Endothelial cell of umbilical vein (primary cell): ENCODE measurements at places on chromosomes 3 and 15. TPM values are rescaled to one million over a fixed set of nuclear protein-coding genes. Genes with fewer than 3 reads are reported as not detected.

GRCh38 chr3:118943597-118943996 lies 91.0 kb downstream of the IGSF11 start:
- no peak for DNase-seq

- DNase-seq, result no peak
Measured at GRCh38 chr15:62570405-62570783, 405.3 kb upstream of the C2CD4B start.

- no peak for DNase-seq
Measured at GRCh38 chr3:147411238-147411814, 2.2 kb downstream of the ZIC1 start.

The IP6K2 gene
- 138 and 143 TPM in 2 replicates for polyA plus RNA-seq

The C3orf22 gene
- not detected in 2 replicates for polyA plus RNA-seq

The LRRN1 gene
- 0.04 TPM in 1 of 2 replicates, not detected in the other for polyA plus RNA-seq

GRCh38 chr15:39609166-39609916 lies 28.5 kb downstream of the THBS1 start:
- no peak for DNase-seq

- no peak for DNase-seq
Measured at GRCh38 chr3:5390221-5390620, 202.7 kb downstream of the EDEM1 start.

The CDHR4 gene
- 0.19 TPM in 1 of 2 replicates, not detected in the other for polyA plus RNA-seq

The GATA2 gene
- 28.8 and 35.6 TPM in 2 replicates for polyA plus RNA-seq

The WDR93 gene
- 0.05 and 0.07 TPM in 2 replicates for polyA plus RNA-seq

- DNase-seq, result no peak
Measured at GRCh38 chr3:143571548-143571947, 276.7 kb downstream of the SLC9A9 start.

The UQCC5 gene
- polyA plus RNA-seq, result 9.9 and 28.2 TPM in 2 replicates

GRCh38 chr3:177764933-177765332 lies 567.7 kb upstream of the TBL1XR1 start:
- no peak for DNase-seq
